ENCODE measurements at places on chromosomes 6 and 20.

GRCh38 chr20:37878835-37879599, 23.9 kb upstream of the VSTM2L start:
- DNase-seq, result no peak

- no peak for DNase-seq
Measured at GRCh38 chr6:166705069-166705468, 78.0 kb upstream of the RPS6KA2 start.

- DNase-seq, result no peak
Measured at GRCh38 chr6:82953871-82954270, 111.8 kb downstream of the UBE3D start.

- DNase-seq, result no peak
Measured at GRCh38 chr6:84018453-84019061, 15.0 kb upstream of the MRAP2 start.

DNA sequence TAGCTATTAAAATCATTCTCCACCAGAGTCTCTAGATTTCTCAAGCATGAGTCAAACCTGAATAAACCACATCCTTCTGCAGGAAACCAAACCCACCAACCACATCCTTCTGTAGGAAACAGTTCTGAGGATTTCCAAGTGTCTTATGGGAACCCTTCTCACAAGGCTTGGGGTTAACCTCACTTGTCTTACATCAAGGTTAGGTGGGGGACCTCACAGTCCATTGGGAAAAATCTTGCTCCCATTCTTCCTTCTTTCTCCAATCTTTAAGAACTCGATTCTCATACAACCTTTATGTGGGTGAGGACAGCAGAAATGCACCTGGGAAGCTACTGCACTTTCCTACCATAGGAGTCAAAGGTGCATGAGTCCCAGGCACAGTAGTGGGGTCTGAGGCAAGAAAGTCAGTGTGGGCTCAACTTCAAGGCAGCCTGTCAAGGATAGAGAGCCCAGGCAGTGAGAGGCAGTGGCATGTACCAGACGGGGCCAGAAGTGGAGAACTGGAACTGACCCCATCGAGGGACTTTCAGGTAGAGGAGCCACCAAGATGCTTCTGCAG, 114.5 kb downstream of the SLC22A3 start:
- no peak for DNase-seq

DNA sequence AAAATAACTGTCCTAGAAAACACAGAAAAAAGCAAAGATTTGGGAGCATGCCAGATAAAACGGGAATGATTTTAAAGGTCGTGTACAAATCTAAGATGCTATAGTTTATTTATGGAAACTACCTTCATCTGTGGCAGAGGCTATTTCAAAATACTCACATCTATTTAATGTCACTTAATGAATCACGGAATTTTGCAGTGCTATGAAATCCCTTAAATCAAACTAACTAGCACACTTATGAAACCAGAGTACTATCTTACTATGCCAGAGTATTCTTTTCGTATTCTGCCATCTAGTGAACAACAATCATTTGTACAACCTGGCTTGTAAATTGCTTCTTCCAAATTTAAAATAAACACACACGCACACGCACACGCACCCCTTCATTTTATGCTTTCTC, 77.9 kb upstream of the BMP5 start:
- DNase-seq, result no peak

GRCh38 chr6:168415098-168415992, 25.6 kb upstream of the SMOC2 start:
- no peak for DNase-seq

DNA sequence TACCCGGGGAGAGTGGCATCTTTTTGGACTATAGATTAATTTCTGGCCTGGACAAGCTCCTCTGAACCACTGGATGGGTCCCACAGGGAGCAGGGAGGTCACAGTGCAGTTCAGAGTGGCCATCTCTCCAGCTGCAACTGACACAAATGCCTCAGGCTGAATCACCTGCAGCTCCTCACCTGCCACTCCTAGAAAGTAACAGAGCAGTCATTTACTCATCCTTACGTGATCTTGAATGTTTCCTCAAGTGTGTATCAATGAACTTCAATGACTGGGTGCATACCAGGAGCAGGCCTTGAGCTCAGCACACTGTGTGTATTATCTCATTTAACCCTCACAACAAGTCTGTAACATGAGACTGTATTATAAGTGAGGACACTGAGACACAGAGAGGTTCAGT, 40.0 kb upstream of the SIRPG start:
- DNase-seq, result no peak

GRCh38 chr6:160111806-160112205, 9.8 kb upstream of the SLC22A1 start:
- DNase-seq, result no peak

- DNase-seq, result no peak
Measured at GRCh38 chr6:162198076-162198475, 529.5 kb downstream of the PRKN start.

DNA sequence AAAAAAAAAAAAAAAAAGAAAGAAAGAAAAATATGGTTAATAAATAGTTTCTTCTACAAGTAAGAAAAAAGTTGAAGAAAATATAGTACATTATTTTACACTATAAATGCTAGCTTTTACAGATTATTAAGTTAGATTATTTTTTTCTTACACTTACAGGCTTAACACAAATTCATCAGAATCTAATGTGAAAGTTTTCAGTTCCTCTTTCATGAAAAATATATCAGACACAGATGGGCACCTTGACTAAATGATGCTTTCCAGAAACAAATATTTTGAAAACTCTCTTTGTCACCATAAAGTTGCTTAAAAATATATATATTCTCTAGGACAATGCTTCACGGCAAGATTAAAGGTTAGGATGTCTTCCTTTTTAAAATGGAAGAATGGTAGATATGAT, 321.8 kb upstream of the HSF2 start:
- no peak for DNase-seq

GRCh38 chr6:118808793-118809638, 84.9 kb upstream of the ASF1A start:
- no peak for DNase-seq

- no peak for DNase-seq
Measured at GRCh38 chr6:159062564-159062945, 17.8 kb upstream of the TAGAP start.

DNA sequence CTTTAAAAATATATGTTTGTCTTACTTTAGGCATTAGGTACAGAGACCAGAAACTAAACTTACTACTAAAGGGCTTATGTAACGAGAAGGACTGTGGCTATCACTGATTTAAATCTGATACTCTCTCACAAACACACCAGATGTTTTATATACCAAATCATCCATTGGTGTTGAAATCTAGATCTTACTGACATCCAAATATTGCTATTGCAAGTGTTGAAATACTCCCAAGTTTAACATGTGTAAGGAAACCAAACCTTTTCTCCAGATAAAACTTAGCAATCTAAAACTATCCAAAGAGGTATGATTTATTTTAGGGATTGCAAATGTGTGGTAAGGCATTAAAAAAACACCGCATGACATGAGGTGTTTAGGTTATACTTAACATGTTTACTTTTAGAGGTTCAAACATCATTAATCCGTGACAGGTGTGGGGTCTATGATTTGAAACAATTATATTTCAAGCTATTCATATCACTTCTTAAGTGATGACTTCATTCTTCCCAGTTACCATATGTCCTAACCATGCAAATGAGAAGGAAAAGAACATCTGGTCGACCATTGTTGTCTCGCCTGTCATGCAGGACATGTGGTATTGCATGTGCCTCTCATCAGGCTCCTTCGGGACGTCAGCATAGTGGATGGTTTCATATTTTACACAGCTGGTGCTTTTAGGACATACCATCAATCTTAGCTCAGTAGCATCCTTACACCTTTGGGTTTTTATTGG, 168.3 kb upstream of the SPACA1 start:
- no peak for DNase-seq

DNA sequence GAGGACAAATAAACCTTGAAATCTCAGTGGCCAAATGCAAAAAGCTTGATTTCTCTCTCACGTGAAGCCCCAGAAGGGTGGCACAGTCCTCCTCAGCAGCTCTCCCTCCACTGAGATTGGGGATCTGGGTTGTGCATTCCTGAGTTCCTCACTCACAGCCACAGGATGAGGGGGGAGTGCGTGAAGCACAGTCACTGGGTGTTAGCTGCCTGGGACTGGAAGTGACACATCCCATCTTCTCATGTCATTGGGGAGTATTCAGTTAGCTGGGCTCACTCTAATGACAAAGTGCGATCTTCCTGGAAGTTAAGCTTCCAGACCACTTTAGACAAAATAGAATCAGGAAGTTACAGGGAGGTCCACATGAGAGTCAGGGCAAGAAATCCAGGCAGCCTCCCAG, 192.2 kb upstream of the LRFN2 start:
- no peak for DNase-seq

DNA sequence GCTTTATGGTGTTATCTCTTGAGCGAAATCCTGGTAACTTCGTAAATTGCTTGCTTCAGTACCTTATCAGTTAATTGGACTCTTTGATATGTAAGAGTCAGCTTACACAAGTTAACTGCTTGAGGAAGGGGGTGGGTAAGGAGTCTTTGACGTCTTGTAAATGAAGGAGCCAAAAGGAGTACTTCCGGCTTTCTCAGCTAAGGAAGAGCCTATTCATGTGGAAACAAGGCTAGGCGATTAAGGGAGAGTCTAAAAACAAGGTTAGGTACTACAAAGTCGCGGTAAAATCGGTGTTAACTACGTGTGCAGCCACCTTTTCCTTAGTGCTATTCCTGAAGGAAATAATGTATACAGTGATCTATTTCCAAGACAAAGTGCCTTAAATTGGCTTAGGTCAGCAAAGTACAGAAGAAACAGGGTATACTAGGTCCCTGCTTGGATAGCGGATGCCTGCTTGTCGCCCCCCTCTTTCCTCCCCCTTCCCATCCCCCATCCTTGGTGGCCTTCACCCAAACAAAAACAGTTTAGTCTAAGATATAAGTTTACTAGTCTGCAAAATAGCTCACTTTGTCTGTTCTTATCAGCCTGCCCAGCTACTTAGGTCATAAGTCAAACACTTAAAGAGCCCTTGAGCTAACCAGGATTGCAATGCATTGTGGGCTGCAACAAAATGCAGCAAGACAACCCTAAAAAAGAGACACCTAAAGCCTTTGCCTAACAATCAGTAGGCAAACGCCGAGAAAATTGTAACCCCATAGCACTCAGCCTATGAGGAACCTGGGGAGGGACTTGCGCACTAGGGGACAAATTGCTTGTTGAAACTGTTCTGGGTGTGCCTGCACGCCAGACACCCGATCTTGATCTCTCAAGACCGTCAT, 147.3 kb downstream of the TRIM27 start:
- no peak for DNase-seq

DNA sequence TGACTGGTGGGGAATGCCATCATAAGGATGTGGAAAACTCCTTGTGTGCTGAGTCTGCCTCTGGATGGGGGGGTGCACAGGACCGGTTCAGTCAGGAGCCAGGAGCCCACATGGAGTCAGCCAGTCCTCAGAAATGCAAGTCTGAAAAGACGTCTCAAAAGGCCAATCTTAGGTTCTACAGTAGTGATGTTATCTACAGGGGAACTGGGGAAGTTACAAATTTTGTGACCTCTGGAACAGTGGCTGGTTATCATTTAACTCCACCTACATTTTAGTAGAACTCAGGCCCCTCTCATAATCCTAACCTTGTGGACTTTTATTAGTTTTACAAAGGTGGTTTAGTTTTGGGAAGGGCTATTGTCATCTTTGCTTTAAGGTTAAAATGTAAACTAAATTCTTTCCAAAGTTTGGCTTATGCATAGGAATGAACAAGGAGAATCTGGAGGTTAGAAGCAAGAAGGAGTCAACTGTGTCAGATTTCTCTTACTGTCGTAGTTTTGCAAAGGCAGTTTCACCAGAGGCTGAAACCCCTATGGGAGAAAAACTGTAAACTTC, 13.7 kb upstream of the TBC1D22B start:
- DNase-seq, result no peak

- DNase-seq, result no peak
Measured at GRCh38 chr6:96001891-96002575, 13.7 kb upstream of the FUT9 start.

DNA sequence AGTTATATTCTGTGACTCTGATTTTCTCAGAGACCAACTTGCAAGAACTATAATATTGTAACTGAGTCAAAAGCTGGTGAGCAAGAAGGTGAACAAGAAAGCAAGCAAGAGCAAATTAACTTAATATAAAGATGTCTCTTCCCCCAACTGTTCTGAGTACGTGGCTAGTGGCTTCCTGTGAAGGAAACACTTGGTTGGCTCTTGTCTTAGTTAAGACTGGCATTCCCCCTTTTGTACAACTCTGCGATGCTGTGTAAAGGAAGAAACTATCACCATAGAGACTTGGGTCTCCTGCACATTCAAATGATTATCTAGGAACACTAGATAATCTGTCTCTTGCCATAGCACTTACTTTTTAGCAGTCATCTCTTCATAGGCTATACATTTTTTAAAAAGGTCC, 47.3 kb upstream of the TNFAIP3 start:
- DNase-seq, result no peak

DNA sequence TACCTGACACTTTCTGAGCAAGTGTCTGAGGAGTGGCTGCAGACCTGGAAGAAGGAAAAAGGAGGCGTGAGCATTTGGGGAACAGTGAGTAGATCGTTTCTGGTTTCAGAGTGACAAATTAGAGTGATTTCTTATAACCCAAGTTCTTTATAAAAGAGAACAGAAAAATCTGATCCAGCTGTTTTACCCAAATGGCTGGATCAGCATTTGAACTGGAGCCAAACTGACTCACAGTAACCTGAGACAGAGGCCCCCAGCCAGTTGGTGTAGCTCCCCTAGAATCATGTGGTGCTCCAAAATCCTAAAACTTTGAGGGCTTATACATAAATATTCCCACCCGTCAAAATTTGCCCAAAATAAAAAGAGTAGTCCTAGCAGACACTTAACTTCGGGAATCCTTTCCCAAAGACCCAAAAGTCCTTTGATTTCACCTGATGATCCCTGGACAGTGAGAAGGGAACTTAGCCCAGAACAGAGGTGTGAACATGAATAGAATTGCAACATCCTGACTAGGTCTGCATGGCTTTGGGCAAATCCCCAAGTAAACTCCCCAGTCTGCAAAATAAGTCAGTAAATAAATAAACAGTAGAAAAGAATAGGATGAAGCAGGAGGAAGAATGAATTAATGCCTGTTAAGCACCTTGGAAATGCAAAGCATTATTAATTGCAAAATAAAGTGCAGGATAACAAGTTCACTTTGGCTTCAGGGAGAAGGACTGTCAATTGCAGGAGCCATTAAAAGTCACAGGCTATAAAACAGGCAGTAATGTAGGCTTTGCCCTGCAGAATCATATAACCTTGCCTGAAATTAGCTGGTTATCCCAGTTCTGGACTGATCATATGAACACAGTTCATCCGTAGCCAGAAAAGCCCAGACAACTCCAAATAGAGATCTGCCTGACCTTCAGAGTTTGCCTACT, 262.0 kb upstream of the JARID2 start:
- no peak for DNase-seq

DNA sequence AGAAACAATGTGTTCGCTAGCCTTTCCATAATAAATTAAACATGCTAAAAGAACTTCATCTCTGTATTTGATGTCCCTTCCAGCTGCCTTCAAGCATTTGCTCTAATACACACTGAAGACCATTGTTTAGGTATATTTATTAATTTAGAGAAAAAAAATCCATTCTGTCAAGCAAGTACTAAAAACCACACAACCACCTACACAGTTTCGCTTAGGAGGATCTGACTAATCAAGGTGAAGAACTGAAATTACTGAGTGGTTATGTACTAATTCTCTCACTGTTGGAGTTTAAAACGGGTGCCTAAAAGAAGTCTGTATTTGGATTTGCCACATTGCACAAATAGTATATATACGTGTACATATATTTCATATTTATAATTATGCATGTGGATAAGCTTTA, 58.9 kb downstream of the GMDS start:
- DNase-seq, result no peak

Measured in hypothalamus (tissue), 51 donors.